ENCODE measurements at places on chromosomes 12 and 14. TPM values are rescaled to one million over a fixed set of nuclear protein-coding genes. Genes with fewer than 3 reads are reported as not detected.
A peak's percentile ranks its signal among the peaks of the same experiment; 100 is the strongest.

GRCh38 chr14:29898470-29898869 is 29.2 kb downstream of the PRKD1 start:
- H3K36me3 ChIP-seq, result no peaks in the 10 kb centered on the region
- H3K27ac ChIP-seq, result no peak overlapping the region
- no peak for DNase-seq
- H3K27me3 ChIP-seq, result no peaks in the 10 kb centered on the region

DNA sequence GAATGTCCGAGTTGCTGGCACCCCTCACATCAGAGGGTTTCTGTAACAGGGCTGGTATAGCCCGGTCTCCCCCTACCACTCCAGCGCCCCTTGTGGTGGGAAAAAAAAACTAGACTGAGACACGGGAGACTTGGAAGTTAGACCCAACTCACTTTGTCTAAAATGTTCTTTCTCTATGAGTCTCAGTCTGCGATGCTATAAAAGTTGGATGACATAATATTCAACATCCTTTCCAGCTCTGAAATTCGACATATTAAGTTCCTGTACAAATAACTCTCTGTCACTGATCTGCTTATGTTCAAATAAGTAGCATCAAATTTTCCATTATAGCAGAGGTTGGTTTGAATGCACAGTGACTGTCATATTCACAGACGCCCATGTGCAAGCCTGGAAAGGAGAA is 25.7 kb upstream of the TC2N start:
- peaks cover 41% of the 10 kb centered on the region for H3K36me3 ChIP-seq
- DNase-seq, result no peak
- H3K4me1 ChIP-seq, result peaks cover 6% of the 10 kb centered on the region
- no peaks in the 10 kb centered on the region for H3K27me3 ChIP-seq

GRCh38 chr12:53325511-53326061 is 4.2 kb upstream of the AAAS start:
- H3K36me3 ChIP-seq, result no peaks in the 10 kb centered on the region
- H3K27me3 ChIP-seq, result peaks cover 17% of the 10 kb centered on the region
- H3K4me3 ChIP-seq, result peak overlapping the region; percentile 50

GRCh38 chr12:7612851-7613250 is 52.9 kb downstream of the APOBEC1 start:
- H3K36me3 ChIP-seq, result no peaks in the 10 kb centered on the region
- H3K27me3 ChIP-seq, result no peaks in the 10 kb centered on the region
- H3K4me1 ChIP-seq, result no peaks in the 10 kb centered on the region
- no peak overlapping the region for H3K27ac ChIP-seq
- H3K4me3 ChIP-seq, result no peak overlapping the region

Gene SYCP3
- total RNA-seq, result not detected

DNA sequence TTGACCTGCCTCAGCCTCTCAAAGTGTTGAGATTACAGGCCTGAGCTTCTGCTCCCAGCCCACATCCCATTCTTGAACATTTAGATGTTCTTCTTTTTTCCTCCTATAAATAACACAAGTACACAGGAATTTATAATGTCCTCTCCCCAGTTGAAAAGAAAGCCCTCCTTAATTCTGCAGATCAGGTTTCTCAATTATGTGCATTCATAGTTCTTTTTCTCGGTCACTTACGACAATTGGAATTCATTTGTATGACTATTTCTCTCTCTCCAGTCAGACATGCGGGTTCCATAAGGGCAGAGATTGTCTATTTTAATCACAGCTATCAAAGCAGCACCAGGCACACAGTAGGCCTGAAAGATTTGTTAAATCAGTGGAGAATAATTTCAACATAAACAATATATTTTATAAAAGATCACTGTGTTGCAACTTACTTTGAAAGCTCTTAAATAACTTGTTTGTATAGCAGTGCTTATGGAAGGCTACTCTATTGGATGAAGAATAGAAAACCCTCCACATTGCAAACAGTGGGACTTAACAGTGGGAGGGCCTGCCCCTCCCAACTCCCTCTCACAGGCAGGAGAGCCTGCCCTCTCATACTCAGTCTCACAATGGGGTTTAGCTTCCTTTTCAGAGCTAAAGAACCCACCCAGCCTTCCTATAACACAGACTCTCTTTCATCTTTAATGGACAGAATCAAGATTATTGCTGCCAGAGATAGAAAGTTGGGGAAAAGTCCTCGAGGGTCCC is 84.1 kb upstream of the TRAF3 start:
- no peaks in the 10 kb centered on the region for H3K36me3 ChIP-seq
- DNase-seq, result no peak
- H3K27ac ChIP-seq, result no peak overlapping the region
- no peaks in the 10 kb centered on the region for H3K4me1 ChIP-seq
- no peaks in the 10 kb centered on the region for H3K27me3 ChIP-seq
- H3K4me3 ChIP-seq, result no peak overlapping the region

DNA sequence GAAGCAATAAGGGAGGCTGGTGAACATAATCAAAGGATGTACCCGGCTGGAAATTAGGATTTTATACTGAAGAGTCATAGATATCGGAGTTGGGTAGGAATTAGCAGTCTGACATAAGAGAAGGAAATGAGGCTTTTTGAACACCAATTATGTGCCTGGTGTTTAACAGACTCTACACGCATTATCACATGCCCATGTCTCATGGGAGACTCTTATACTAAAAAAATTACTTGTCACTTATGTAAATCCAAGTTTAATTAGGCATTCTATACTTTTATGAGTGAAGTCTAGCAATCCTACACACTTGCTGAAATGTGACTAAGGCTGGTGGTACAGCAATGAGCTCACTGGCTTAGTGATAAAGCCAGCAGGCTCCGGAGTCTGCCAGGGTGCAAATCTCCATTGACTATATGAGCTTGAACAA is 93.5 kb downstream of the NUAK1 start:
- no peaks in the 10 kb centered on the region for H3K36me3 ChIP-seq
- no peak overlapping the region for H3K27ac ChIP-seq
- no peaks in the 10 kb centered on the region for H3K4me1 ChIP-seq
- H3K27me3 ChIP-seq, result no peaks in the 10 kb centered on the region
- DNase-seq, result no peak

Data from IMR-90 (cell line).